ENCODE measurements at places on chromosomes 3 and 15.

GRCh38 chr15:39543651-39544050 lies 37.2 kb upstream of the THBS1 start:
- DNase-seq = no peak

DNA sequence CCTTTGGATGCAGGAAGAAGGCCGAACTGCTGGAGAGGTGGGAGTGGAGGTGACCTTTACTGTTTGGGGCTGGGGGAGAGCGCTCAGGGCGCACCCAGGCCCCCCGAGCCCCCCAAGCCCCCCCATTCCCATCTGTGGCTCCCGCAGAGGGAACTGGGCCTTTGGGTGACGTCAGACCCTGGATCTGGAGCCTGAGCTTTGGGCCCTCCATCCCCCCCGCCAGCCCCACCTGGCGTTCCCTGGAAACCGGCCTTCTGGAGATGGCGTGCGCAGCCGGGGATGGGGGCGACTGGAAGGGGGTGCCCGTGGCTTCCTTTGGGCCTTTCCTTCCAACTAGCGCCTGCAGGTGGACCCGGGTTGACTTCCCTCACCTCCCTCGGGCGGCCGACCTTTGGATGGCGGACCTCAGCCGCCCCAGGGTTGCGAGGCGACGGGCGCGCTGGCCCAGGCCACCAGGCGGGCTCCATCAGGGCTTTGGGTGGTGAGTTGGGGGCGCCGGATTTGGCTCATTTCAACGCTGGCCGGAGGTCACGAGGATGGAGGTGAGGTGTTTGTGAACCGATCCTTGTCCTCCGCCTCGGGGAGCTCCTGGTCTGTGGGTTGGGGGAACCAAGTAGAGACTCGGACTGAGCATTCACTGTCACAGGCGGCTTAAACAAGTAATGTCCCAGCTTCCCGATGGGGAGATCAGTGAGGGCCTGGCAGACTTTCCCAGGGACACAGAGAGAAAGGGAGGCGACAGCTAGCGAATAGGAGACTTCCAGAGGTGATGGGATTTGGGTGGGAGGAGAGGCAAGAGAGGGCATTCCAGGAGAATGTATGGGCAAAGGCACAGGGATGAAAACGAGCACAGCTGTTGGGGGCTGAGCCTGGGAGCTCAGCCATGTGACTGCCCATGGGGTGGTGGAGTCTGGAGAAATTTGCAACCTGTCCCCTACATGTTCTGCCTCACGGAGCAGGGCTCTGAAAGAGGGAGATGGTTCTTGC lies 709 bp downstream of the SCAMP5 start:
- no peak for DNase-seq

GRCh38 chr15:33678176-33678575 lies 290.1 kb upstream of the CHRM5 start:
- DNase-seq = no peak

GRCh38 chr15:45529613-45530012 lies 7.1 kb upstream of the SLC30A4 start:
- no peak for DNase-seq

DNA sequence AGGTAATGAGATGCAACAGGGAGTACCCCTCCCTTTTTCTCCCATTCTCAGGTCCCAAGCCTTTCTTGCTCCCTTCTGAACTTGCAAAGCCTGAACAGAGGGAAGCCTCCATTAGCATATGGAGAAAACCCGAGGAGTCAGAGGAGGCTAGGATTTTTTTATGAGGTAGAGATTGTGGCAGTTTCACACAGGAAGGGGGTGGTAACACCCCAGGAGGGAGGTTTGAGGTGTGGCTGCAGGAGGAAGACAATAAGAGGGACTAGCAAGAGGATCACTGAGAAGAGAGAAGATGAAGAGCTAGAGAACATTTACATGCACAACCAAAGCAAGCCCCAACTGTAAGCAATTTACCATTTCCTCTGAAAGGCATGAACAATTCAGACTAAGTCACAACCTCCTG lies 322.7 kb downstream of the SV2B start:
- DNase-seq = no peak

- DNase-seq = no peak
These were observed 179.8 kb downstream of the APBA2 start for GRCh38 chr15:29065571-29065970.

GRCh38 chr3:19248143-19248542 lies 99.8 kb downstream of the KCNH8 start:
- no peak for DNase-seq

- DNase-seq = no peak
These were observed 29.7 kb downstream of the TRIM71 start for GRCh38 chr3:32847528-32847927.

DNA sequence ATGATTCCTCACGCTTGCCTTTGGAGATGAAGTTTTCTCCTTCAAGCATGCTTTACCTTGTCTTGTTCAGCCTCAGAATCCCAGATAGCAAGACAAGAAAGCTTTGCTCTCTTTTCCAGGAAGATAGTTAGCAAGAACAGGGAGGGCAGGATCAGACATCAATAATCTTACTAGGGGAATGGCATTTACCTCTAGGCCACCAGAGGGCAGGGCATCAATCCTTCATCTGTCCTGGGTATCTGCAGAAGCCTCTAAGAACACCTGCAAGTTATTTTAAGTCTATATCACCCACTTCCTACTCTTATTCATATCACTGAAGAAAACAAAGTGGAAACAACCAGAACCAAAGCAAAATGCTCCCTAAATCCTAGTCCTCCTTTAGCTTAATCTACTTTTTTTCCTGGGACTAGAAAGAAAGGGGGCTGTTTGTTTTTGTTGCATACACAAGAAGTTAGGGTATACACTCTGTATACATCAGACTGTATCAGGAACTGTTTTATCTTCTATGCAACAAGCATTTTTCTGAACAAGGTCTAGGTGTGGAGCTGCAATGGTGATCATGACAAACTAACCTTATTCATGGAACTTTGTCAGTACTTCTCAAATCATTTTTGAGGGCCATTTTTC lies 862.5 kb downstream of the CADM2 start:
- no peak for DNase-seq

- DNase-seq = no peak
These were observed 99.6 kb downstream of the PGPEP1L start for GRCh38 chr15:98907927-98908471.

DNA sequence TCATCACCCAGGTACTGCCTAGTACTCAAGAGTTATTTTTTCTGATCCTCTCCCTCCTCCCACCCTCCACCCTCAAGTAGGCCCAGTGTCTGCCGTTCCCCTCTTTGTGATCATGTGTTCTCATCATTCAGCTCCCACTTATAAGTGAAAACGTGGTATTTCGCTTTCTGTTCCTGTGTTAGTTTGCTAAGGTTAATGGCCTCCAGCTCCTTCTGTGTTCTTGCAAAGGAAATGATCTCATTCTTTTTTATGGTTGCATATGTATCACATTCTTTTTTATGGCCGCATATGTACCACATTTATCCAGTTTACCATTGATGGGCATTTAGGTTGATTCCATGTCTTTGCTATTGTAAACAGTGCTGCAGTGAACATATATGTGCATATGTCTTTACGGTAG lies 8.2 kb upstream of the GANC start:
- DNase-seq = no peak

GRCh38 chr3:17707813-17708543 lies 34.5 kb downstream of the TBC1D5 start:
- DNase-seq = no peak

DNA sequence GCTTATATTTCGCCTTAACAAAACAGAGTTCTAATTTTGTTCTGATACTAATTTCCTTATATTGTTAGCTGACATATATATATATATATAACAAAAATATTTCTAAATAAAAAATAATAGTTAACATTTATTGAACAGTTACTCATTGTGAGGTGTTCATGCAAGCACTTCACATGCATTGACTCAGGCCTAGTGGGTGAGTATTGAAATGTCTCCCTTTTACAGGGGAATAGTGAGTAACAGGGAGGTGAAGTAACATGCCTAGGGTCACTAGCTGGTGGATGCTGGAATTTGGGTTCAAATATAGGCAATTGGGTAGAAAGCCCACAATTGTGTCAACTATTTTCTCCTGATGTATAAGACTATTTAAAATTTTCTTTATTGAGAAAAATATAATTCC lies 102.6 kb upstream of the ZPLD1 start:
- no peak for DNase-seq

- DNase-seq = no peak
These were observed 108.2 kb upstream of the PROK2 start for GRCh38 chr3:71893122-71893521.

DNA sequence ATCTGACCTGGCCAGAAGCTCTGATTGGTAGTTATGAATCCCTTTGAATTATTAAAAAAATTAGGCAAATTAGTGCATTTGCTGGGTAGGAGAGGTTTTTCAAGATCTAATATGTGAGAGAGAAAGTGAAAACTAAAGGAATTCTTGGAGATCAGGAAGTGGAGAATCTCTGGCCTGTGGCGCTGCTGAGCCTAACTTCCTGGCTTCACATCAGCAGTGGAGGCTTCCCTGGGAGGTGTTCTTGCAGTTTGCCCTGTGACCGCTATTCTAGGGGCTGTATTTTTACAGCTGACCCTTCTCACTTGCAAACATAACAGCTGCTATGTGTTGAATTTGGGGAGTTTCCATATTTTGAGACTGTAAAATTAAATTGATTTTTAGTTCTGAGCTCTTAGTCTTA lies 166.4 kb downstream of the ATG7 start:
- no peak for DNase-seq

GRCh38 chr3:169350228-169350627 lies 313.3 kb downstream of the MECOM start:
- DNase-seq = no peak
